ENCODE measurements at places on chromosomes 3 and 15.

DNA sequence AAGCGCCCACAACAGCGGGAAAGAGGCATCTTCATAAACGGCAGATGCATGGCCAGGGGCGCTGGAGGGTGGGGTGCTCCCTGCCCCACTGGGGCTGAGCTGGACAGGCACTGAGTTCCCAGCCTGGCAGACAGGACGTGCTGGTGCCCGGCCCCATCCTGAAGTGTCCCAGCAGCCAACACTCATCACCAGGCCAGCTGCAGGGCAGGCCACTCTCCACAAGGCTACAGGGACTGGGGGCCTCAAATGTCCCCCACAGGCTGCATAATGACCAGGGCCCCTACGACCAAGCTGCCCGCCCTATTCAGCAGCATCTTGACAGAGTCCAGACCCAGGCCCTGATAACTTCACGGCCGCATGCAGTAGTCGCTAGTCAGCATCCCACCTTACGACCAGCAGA, 124.1 kb upstream of the IQSEC1 start:
- no peak overlapping the region for H3K4me3 ChIP-seq
- no peaks in the 10 kb centered on the region for H3K36me3 ChIP-seq
- peaks cover 41% of the 10 kb centered on the region for H3K27me3 ChIP-seq
- peaks cover 27% of the 10 kb centered on the region for H3K4me1 ChIP-seq

DNA sequence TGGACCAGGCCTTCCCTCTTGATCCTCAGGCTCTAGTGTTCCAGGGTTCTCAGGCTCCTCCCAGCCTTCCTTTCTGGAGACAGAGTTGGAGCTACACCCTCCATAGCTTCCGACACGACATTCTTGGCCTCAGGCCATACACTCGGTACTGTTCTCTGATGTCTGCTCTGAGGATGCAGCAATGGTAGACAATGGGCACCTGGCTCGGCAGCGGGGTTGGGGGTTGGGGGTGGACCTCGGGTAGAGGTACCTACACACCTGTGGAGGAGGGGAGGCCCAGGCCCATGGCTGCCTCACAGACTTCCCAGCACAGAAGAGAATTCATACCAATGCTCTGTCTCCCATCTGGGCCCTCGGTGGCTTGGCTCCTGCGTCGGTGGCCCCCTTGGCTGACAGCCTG, 21.4 kb downstream of the CCDC13 start:
- H3K27ac ChIP-seq, result no peak overlapping the region
- H3K36me3 ChIP-seq, result no peaks in the 10 kb centered on the region
- H3K27me3 ChIP-seq, result peaks cover 16% of the 10 kb centered on the region
- H3K4me3 ChIP-seq, result no peak overlapping the region
- H3K4me1 ChIP-seq, result peaks cover 7% of the 10 kb centered on the region

GRCh38 chr3:148307443-148307843, 390.3 kb upstream of the AGTR1 start:
- no peaks in the 10 kb centered on the region for H3K27me3 ChIP-seq
- H3K27ac ChIP-seq, result no peak overlapping the region
- peaks cover 5% of the 10 kb centered on the region for H3K4me1 ChIP-seq
- H3K4me3 ChIP-seq, result no peak overlapping the region

- H3K4me3 ChIP-seq, result no peak overlapping the region
- H3K36me3 ChIP-seq, result no peaks in the 10 kb centered on the region
- DNase-seq, result no peak
- H3K27me3 ChIP-seq, result no peaks in the 10 kb centered on the region
- no peak overlapping the region for H3K27ac ChIP-seq
These were observed 315.2 kb downstream of the MECOM start for GRCh38 chr3:169348276-169348675.

DNA sequence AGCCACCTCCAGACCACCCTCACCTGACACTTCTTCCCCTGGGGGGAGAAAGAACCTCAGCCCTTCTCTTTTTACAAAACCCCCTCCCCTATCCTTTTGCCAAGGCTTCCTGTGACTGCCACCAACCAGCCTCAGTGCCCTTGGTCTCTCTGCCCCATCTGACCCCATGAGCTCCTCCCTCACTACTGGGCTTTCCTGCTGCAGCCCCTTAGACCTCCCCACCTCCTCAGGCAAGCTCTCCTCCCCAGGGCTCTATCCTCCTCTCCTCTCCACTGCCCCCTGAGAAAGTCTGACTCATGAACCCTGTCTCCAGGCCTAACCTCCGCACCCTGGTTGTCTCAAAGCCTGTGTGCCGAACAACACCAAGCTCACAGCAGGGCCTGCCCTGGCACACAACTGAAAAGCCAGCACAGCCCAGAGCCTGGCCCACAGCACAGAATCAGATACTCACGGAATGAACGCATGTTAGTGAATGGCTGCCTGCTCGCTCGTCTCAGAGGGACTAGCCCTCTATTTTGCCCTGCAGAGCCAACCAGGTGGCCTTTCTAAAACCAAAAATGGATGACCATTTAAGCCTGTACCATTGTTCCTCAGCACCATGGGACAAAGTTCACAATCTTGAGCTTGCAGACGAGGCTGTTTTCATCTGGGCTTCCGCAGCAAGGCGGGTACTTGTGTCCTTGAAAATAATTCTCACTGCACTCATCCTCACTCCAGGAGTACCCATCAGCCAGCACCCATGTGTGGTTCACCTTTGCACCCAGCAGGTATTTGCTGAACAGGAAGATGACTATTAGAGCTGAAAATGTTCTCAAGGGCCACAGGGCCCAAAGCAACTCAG, 1.7 kb downstream of the CHDH start:
- peaks cover 42% of the 10 kb centered on the region for H3K27me3 ChIP-seq
- no peak overlapping the region for H3K27ac ChIP-seq
- no peaks in the 10 kb centered on the region for H3K36me3 ChIP-seq

DNA sequence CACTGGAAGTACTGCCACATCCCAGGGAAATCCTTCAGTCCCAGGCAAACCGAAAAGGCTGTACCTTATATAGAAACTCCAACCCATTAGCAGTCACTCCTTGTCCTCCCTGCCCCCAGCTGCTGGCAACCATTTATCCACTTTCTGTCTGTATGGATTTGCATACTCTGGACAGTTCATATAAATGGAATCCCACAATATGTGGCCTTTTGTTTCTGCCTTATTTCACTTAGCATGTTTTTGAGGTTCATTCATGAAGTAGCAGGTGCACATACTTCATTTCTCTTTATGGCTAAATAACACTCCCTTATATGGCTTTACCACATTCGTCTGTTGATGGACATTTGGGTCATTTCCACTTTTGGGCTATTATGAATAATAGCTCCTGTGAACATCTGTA, 51.6 kb upstream of the CMTM8 start:
- H3K4me1 ChIP-seq, result no peaks in the 10 kb centered on the region
- H3K27ac ChIP-seq, result no peak overlapping the region
- DNase-seq, result no peak
